ENCODE measurements at places on chromosomes 3 and 15.

- DNase-seq: no peak
Measured at GRCh38 chr3:5007873-5008272, 28.6 kb downstream of the BHLHE40 start.

GRCh38 chr15:101526442-101526841 lies 36.9 kb upstream of the PCSK6 start:
- no peak for DNase-seq

DNA sequence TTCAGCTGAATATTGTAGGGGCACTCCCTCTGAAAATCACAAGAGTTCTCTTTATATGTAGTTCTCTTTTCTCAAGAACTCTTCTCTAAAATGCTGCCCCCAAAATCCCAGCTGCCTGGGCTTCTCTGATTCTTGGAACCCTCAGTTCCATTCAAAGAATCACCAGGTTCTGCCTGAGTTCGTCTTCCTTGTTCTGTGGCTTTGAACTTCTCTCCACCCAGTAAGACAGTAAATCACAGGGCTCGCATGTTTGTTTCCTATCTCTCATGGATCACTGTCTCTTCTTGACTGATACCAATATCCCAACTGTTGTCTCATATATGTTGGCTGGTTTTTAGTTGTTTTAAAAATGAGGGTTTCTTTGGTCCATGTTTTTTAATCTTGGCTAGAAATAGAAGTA lies 359.5 kb upstream of the CBLB start:
- DNase-seq: no peak

- DNase-seq: no peak
Measured at GRCh38 chr15:34353627-34354026, 10.5 kb downstream of the NUTM1 start.

DNA sequence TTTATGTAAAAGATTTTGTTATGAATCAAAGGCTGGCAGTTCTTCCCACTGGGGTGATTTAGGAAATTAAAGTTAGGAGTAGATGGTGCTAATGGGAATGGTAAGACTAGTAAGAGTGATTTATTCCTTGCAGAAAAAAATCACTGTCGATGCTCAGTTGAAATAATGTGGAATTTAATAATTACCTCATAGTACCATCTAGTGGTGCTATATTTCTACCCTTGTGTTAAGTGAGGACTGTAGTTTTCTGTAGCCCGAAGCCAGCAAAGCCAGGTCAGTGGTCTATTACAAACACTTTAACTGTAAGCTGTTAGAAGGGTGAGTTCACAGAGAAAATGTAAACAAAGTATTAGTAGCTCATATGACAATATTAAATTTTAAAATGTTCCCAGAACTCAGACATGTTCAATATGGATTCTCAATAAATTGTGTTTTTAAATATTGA lies 39.5 kb upstream of the GOLGA8J start:
- peak; percentile 10 for DNase-seq

DNA sequence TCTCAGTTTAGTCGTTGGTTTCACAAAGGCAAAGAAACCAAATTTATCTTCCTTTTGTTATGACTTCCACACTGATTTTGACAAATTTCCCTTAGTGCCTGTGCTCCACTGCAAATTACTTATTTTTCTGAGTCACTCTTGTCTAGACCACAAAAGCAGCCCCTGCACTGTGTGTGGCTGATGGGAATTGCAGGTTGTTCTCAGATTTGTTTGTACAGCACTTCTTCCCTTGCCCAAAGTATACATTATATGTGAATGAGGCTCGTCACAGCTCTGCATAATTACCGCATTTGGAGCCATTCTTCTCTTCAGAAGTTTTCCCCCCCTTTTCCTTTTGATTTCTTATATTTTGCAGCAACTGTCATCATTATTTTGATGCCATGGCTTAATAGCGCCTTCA lies 354.2 kb upstream of the IL12A start:
- DNase-seq: peak; percentile 85

DNA sequence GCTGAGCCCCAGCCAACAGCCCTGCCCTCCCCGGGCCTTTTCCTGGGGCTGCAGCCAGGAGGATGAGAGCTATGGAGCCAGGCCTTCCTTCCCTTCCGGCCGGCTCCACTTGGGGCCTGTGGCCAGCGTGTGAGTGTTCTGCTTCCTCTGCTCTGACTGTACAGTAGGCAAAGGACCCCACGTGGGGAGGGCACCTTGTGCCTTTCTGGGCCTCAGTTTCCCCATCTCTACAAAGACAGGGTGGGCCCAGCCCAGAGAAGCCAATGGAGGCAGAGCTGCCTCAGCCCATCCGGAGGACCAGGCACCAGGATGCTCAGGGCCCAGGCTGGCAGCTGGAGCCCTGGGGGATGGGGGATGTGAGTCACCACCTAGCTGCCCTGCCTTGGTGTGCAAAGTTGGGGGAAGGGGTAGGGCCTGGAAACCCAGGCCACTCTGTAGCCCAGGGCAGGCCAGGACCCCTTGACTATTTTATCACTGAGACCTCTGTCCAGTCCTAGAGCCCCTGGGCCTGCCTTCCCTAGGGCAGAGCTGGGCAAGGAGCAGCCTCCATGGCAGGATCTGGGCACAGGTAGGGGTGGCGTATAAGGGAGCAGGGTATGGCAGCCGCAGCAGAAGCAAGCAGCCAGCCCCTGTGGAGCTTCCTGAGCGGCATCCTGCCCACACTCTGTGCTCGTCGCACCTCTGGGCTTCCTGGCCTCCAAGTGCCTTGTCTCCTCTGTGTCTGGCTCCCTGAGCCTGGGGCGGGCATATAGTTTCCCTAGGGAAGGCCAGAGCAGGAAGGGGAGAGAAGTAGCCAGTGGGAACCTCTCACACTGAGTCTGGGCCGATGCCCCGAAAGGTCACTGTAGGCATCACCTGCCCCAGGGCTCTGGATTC lies 1.8 kb downstream of the PSTPIP1 start:
- peak; percentile 37 for DNase-seq

GRCh38 chr3:119570229-119570628 lies 9.1 kb upstream of the ADPRH start:
- DNase-seq: no peak

- no peak for DNase-seq
Measured at GRCh38 chr3:174083706-174084105, 686.2 kb downstream of the NLGN1 start.

DNA sequence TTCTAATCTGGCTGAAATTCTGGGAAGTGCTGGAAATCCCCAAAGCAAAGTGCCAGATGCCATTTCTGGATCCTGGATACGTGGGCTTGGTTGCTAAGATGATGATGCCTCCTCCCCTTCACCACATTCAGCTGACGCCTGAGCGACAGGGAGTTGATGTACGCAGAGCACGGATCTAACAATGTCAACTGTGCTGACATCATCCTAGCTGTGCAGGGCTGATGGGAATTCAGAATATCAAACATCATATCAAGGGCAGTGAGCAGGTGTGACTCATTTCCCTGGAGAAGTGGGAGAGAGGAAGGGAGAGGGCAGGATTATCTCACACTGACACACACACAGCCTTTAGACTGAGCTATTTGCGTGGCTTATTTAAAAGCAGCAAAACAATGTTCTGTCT lies 92.6 kb upstream of the ZBTB20 start:
- peak; percentile 98 for DNase-seq

DNA sequence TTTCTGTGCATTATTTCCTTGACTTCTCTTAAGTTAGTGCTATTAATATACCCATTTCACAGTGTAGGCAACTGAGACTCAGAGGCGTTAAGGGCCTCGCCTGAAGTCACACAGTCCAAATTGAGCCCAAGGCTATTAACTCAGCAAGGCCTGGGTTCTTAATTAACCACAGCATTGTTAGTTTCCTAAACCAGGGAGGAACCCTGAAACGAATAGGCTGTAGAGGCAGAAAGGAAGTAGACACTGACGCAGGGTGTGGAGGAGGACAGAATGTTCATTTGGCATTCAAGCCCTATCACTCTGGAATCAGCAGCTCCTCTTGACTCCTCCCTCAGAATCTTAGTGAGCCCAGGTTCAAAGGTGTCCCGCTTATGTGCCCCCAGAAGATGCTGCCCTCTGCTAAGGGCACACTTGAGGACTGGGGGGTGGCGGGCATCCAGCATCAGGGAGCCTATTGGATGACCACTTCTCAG lies 13.9 kb downstream of the ARHGEF3 start:
- DNase-seq: no peak

GRCh38 chr3:175349168-175349567 lies 490.0 kb downstream of the NAALADL2 start:
- DNase-seq: no peak

DNA sequence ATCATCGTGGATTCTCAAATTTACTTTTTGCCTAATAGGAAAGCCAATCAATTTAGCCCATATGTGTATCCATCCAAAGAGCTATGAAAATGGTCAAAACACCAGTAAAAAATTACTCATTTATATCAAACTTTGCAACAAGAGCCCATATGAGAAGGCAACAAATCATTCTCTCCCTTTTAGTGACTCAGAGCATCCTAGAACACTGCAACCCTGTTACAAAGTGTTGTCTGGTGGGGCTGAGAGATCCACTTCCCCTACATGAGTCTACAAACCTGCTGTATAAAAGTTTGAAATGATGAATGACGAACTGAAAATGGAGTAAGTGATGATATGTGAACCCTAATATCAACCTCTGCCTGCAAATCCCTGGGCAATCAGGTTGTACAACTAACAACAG lies 23.3 kb downstream of the PDZRN3 start:
- peak; percentile 66 for DNase-seq

DNA sequence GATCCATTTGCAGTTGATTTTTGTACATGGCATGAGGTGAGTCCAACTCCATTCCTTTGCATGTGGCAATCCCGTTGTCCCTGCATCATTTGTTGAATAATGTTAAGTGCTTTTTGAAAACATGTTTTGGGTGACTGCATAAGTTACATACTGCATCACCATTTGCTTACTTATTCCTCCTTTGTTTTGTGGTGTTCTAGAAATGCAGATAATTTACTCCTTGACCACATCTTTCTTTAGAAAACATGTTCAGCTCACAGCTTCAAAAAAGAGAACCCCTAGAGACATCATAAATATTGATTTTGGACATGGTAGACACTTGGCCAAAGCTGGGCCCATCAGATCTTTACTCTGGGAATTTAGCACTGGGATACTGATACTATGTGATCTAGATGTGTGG lies 135.3 kb upstream of the DAZL start:
- no peak for DNase-seq

DNA sequence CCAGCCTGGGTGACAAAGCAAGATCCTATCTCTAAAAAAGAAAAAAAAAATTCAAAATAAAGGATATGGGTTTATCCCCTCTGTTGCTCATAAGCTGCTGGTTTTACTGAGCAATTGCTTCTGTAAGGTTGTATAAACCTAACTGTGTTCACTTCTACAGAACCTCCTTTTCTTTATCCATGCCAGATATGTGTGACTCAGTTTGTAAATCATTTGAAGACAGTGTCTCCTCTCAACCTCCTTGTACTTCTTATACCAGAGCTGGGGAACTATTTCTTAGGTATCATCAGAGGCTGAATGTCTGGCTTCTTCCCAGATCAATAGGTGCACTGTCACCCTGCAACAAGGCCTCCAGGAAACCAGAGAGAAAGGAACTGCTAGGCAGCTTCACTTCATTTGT lies 273.8 kb downstream of the CD47 start:
- peak; percentile 3 for DNase-seq

GRCh38 chr15:61483599-61483998 lies 254.5 kb upstream of the RORA start:
- DNase-seq: no peak

- DNase-seq: no peak
Measured at GRCh38 chr15:49875392-49875791, 243.6 kb downstream of the ATP8B4 start.

GRCh38 chr3:156718622-156719306 lies 44.4 kb downstream of the TIPARP start:
- no peak for DNase-seq
